Activated effector memory CD4-positive, alpha-beta T cell treated with Interleukin-2 at 50 U/mL for 16 hours (primary cell): ENCODE measurements at places on chromosomes 3 and 15.
A peak's percentile ranks its signal among the peaks of the same experiment; 100 is the strongest.

DNA sequence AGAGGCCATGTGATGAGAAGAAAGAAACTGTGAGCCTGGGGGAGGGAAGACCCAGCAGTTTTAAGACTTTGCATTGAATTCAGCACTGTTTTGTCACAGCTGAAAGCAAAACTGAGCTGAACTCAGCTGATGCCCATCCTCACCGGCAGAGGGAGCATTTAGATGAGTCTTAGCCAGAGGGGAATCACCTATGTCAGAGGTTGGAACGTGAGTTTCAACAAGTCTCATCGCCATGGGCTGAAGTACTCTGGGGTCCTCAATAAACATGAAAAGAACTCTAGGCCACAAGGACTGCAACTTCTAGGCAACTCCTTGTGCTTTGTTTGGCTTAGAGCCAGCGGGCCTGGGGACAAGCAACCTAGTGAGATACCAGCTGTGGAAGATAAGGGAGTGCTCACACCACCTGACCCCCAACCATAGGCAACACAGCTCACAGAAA lies 324.5 kb downstream of the TBL1XR1 start:
- DNase-seq: peak; percentile 21

GRCh38 chr3:51686512-51687215 lies 15.6 kb downstream of the TEX264 start:
- DNase-seq: peak; percentile 86

- no peak for DNase-seq
Measured at GRCh38 chr3:101970905-101971304, 121.6 kb downstream of the NFKBIZ start.

GRCh38 chr3:58898513-58898912 lies 151.3 kb downstream of the CFAP20DC start:
- DNase-seq: no peak

DNA sequence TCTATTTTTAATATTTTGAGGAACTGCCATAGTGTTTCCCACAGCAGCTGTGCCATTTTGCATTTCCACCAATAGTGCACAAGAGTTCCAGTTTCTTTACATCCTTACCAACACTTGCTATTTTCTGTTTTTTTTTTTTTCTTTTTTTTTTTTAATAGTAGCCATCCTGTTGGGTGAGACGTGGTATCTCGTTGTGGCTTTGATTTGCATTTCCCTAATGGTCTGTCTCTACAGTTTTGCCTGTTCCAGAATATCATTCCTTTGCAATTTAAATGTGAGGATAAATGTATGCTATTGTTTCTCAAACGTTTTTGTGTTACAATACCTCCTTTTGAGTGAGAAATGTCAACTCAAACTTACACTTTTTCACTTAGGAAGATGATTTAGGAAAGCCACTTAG lies 22.4 kb downstream of the RCN2 start:
- no peak for DNase-seq

DNA sequence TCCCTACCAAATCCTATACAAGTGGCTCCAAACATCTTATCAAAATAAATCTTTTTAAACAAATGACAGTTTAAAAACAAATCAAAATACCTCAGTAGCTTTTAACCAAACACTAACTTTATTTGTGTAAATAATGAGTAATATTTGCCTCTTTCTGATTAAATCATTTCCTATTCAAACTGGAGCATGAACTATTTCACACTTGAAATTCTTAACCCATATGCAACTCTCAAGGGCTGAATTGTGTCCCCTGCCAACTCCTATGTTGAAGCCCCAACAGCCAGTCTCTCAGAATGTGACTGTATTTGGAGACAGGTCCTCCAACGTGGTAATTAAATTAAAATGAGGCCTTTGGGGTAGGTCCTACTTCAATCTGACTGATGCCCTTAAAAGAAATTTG lies 55.9 kb upstream of the MCTP2 start:
- no peak for DNase-seq

GRCh38 chr3:160778480-160778879 lies 22.4 kb downstream of the PPM1L start:
- no peak for DNase-seq

DNA sequence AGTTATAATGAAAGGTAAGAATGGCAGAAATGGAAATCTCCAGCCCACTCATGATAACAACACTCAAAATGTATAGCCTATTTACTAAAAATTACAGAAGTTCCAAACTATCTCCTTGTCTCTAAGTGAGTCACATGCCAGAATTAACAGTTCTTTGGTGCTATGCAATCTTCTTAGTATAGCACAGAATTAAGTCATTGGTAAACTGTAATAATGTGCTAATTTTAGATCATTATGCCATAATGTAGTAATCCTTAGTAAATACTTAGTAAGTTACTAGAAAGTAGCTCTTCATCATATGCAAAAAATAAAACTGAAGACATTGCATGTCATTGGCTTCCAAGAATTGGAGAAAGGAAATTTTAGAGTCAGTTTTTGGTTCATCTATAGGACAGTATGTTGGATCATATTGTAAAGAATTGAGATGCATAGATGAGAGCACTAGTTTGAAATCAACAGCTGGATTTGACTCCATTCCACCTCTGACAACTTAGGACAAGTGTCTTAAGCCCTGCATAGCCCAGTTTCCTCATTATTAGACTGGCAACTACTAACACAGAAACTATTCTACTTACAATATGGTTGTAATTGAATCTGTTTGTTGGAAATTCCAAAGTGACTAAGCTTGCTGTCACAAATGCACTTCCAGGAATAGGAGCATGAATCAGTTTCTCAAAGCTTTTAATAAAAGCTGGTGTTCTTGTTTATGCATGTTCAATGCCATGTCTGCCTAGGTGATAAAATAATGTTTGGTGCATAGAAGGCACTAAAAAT lies 40.1 kb upstream of the CD47 start:
- DNase-seq: no peak

GRCh38 chr15:97141871-97142270 lies 811.4 kb downstream of the NR2F2 start:
- DNase-seq: no peak

DNA sequence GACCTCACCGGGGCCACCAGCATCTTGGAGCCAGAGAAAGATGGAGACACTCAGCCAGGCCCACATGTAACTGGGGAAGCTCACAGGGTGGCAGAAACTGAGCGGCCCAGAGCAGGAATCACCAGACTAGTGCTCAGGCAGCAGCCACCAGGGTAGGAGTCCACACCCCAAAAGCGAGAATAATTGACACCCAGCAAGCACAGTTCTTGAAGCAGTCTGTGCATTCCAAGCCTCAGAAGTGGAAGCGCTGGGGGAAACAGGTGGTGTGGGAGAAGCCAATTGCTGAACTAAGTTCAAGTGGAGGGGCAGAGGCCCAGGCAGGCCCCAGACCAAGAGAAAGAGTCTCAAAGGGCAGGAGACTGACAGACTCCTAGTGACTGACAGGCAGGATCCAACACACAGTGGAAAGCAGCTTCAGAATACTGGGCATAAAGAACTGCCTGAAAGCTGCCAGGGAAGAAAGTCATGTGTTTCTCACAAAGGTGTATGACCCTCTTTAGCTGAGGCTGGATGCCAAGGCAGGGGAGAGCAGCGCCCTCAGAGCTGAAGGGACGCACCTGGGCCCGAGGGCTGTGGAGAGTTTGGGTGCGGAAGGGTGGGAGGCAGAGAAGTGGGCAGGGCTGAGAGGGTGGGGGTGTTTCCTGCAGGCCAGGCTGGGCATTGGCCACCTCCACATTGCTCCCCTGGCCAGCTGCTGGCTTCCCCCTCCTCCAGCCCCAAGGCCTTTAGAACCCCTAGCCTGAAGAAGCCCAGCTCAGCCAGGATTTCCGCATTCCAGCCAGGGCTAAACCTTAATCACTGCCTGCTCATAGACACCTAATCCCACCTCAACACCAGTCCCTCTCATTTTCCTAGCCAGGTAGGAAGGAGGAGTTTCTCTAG lies 7.7 kb downstream of the NT5DC2 start:
- no peak for DNase-seq

DNA sequence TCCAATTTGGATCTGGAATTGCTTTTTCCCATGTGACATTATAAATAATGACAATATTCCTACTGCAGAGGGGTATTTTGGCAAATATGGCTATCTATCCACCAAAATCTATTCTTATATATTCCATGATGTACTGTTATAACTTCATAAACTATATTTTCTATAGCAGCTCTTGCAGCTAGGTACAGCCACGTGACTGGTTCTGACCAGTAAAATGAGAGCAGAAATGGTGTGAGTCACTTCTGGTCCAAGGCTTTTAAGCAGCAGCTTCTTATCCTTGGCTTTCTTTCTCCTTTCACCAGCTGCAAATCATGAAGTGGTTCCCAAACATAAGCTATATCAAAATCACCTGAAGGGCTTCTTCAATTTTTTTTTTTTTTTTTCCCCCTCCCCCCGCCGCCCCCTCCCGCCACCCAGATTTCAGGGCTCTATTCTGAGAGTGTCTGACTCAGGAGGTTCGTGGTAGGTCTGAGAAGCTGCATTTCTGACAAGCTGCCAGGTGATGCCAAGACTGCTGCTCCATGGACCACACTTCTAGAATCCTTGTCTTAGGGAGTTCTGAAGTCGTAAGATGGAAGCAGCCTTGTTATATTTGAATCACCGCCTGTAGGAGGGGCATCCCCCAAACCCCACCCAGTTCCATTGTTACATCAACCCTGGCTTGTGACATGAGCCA lies 357.5 kb downstream of the CHST2 start:
- no peak for DNase-seq

DNA sequence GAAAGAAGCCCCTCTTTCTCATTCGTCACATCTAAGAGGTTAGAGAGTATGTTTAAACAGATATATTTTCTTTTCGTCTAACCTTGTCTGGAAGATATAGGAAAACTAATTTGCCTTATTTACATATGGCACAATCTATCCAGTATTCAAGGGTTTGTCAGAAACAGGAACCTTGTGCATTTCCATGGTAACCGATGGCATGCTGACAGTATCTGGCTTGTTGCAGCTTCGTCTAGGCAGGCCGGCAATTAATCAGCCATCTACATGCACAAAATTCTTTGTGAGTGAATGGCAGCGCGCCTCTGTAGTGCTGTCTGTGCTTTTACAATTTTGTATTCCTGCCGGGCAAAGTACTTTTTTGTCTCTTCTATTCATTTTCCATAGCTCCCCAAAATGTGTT lies 294.0 kb upstream of the SOX2 start:
- DNase-seq: no peak

DNA sequence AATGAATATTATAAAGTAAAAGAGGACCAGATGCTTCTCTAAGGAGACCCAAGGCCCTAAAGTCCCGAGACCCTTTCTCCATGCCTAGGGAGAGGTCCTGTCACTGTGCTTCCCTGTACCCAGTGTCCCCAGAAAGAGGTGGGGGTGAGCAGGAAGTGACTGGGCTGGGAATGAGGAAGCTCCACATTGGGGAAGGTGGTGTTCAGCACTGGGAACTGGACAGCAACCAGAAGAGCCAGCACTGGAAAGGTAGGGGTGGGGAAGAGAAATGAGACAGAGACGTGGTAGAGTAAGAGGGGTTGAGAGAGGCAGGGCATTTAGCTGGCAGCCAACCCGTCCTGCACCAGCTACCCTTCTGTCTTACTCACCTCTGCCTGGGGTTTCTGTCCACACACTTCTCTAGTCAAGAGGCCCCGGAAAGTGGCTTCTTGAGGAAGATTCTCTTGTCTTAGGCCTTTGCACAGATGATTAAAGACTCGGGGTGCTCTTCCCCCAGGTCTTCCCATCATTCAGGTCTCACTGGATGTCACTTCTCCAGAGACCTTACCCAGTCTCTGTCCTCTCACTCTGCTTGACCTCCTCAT lies 12.2 kb downstream of the RRP9 start:
- no peak for DNase-seq

- no peak for DNase-seq
Measured at GRCh38 chr3:46314517-46314916, 39.4 kb upstream of the CCR2 start.

DNA sequence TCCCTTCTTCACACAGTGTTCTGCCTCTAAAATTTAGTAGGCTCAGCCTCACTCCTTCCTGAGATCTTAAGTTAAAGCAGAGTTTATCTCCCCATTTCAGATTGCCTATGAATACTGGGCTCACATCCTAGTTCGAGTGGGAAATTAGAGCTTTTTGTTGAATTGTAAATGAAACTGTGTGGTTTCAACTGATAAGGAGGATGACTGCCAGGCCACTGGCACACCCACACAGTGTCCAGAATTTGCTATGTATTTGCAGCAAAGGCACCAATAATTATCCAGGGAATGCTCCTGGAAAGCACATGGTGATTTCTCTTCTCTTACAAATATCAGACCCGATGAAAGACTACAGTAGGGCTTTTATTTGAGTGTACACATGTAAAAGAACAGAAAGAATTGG lies 308.1 kb upstream of the COL8A1 start:
- DNase-seq: no peak

DNA sequence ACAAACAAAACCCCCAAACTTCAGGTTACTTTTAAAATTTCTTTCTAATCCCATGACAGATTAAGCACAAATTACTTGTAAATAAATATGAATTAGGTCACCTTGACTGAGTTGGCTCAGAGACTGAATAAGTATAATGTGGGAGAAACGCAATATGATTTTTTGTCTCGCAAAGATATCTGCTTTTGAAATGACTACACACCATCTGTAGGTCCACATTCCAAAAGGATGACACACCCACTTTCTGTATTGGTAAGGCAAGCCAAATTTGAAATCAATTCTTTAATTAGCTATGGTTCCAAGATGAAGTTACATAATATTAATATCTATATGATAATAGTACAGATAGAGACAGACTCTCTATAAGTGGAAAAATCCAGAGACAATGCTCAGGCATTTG lies 66.9 kb upstream of the CSPG5 start:
- no peak for DNase-seq

DNA sequence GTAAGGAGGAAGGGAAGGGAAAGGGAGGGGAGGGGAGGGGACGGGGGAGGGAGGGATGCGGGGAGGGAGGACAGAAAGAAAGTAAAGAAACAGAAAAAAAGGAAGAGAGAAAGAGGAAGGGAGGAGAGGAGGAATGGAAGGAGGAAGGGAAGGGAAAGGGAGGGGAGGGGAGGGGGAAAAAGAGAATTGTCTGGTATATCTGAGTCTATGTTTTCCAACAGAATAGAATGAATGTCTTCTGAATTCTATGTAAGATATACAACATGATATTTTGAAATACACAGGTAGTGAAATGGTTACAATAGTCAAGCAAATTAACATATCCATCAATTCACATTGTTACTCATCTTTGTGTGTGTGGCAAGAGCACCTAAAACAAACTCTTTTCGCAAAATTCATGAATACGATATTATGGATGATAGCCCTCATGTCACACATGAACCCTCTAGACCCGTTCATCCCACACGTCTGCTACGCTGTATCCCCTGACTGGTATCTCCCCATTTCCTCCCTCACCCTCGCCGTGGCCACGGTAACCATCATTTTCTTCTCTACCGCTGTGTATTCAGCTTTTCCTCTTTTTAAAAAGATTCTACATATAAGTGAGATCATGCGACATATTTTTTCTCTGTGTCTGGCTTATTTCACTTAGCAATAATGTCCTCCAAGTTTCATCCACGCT lies 168.9 kb downstream of the XXYLT1 start:
- no peak for DNase-seq

GRCh38 chr15:52392008-52392687 lies 96.5 kb upstream of the MYO5C start:
- no peak for DNase-seq

- no peak for DNase-seq
Measured at GRCh38 chr3:105406268-105406667, 39.6 kb downstream of the ALCAM start.

GRCh38 chr3:66480666-66481065 lies 20.2 kb downstream of the LRIG1 start:
- DNase-seq: no peak
